ENCODE measurements at places on chromosomes 5 and 9.
A peak's percentile ranks its signal among the peaks of the same experiment; 100 is the strongest.

- no peak for DNase-seq
These were observed 11.6 kb upstream of the FAM169A start for GRCh38 chr5:74877624-74878304.

GRCh38 chr9:137740312-137740711 lies 121.5 kb downstream of the EHMT1 start:
- no peak for DNase-seq

DNA sequence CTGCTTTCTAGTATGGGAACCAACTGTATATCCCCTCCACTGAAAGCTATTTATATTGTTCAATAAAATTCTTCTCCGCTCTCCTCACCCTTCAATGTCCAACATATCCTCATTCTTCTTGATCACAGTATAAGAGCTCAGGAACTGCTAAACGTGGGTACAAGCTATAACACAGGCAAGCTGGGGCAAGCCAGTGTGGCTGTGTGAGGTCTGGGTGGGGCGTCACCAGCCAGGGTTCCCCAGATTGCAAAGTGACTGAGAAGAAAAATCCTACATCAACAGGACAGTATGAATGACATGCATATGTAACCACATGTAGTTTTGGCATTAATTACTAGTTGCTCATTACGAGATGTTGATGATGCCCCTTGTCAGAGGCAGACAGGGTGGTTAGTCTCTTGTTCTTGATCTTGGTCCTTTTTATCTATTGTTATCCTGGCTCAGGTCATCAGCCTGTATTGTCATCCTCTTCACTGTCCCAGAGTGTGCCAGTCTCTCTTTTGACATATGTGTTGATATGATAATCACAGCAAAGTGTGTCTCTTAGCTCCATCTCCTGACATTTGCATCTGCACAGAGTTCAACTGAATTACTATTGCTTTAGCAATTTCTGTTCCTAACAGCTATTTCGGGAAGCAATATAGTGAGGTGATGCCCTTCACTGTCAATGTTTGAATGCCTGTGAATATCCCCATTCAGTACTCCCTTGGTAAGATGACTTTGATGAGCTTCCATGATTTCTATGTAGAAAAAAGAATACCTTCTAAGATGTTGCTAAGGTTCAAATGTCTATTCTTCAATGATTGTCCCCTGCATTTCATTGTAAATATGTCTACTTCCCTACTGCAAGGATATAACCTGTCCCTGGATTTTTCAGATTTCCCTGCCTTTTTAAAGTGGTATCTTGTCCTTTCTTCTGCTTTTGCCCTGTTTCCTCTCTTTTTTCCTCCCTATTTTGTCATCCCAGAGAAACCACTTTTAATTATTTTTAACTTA lies 140.3 kb downstream of the MAT2B start:
- no peak for DNase-seq

- DNase-seq: no peak
These were observed 109.7 kb upstream of the RETREG1 start for GRCh38 chr5:16726538-16726946.

DNA sequence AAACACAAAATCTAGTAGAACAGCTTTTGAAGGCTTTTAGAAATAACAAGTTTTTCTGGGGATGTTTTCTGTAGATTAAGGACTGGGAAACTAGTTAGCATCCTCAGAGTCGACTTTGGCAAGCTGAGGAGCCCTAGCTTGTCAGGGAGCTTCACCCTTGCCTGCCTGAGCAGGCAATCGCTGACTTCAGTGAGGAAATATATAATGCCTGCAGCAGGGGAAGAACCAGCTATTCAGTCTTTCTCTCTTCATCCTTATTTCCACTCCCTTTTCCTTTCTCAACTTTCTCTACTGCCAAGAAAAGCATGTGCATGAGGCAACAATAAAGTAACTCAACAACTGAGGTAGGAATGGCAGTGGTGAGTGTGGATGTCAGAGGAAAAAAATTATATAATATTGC lies 54.7 kb downstream of the PLK2 start:
- DNase-seq: no peak

- DNase-seq: no peak
These were observed 83.2 kb upstream of the ADRA1B start for GRCh38 chr5:159833088-159833487.

DNA sequence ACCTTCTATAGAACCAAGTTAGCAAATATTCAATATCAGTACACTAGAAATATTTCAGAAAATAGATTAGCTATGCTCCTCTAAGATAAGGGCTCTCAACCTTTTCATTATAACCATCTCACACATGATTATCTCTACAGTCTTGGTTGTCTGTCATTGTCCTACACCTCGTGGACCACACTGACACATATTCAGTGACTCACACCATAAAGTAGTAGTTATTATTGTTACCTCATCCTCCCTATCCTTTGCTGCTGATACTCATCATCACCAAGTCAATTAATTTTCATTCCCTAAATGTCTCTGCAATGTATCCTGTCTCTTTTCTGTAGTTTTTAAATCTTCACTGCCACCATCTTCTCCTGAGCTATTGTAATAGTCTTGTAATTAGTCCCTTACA lies 1309.2 kb upstream of the C9orf72 start:
- DNase-seq: no peak

- peak; percentile 62 for DNase-seq
These were observed 186.7 kb downstream of the PARP8 start for GRCh38 chr5:50853151-50853550.

DNA sequence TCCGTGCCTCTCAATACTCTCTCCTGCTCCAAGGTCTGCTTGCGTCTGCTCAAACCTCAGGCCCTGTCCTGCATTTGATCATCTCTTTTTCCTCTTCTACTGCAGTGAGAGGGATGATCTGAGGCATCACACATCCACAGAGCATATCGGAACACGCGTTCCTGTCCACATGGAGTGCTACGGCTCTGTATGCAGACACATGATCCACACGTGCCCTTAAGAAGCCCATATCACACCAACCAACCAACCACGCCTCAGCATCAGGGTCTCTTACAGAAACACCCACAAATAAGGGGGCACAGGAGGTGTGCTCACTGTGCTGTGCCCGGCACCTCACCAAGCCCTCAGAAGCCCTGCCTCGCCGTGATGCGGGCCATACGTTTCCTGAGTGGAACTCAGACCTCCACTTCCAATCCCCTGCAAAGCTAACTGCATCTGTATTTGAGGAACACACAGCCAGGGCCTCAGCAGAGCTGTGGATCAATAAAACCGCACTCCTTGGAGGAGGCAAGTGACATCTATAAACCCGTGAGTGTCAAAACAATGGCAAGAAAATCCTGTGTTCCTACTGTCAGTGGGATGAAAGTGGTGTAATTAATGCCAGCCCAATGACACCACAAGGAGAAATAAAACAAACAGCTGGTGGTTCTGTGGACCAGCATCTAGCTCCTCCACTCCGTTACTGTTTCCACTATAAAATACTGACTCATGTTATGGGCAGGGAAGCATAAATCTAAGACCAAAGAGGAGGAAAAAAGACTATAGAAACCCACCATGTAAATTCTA lies 40.4 kb downstream of the AK8 start:
- DNase-seq: no peak

DNA sequence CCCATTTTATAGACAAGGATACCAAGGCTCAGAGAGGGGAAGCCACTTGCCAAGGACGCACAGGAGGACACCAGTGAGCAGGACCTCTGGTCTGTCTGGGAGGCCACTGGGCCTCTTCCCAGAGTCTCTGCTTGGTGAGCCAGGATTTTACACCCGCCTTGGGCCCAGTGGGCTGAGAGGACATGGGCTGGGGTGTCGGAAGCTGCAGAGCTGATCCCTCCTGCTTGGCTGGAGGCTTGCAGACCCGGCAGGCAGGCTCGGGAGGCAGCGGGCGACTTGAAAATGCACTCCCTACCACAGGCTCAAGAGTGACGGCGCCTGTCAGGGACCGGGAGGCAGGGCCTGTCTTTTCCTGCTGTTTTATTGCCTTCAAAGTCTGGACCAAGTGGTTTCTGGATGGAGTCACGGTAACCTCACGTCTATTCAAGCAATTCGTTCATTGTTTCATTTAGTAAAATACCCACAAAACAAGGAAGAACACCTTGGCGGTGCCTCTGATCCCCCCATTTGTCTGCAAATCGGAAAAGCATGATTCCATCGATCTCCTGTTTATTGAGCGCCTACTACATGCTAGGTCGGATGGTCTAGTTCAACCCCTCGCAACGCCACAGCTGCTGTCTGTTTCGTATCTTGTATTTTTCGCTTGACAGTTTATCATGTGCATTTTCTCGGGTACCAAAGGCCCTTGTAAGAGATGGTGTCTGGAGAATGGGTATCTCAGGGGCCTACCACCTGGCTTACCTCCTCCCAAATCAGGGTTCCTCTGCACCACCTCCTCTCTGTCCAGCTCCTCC lies 108.1 kb upstream of the IER5L start:
- DNase-seq: no peak

- DNase-seq: no peak
These were observed 78.7 kb downstream of the SLC25A46 start for GRCh38 chr5:110817459-110817858.

DNA sequence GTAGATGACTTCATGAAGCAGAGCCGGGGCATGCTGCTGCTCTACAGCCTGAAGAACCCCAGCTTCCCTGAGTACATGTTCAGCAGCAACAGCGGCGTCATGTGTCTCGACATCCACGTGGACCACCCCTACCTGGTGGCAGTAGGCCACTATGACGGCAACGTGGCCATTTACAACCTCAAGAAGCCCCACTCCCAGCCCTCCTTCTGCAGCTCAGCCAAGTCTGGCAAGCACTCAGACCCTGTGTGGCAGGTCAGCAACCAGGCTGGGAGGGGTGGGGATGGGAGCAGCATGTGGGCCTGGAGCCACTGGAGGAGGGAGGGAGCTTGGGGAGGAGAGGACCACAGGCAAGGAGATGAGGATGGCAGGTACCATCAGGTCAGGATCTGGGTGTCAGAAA lies 16.2 kb downstream of the ENHO start:
- DNase-seq: no peak

DNA sequence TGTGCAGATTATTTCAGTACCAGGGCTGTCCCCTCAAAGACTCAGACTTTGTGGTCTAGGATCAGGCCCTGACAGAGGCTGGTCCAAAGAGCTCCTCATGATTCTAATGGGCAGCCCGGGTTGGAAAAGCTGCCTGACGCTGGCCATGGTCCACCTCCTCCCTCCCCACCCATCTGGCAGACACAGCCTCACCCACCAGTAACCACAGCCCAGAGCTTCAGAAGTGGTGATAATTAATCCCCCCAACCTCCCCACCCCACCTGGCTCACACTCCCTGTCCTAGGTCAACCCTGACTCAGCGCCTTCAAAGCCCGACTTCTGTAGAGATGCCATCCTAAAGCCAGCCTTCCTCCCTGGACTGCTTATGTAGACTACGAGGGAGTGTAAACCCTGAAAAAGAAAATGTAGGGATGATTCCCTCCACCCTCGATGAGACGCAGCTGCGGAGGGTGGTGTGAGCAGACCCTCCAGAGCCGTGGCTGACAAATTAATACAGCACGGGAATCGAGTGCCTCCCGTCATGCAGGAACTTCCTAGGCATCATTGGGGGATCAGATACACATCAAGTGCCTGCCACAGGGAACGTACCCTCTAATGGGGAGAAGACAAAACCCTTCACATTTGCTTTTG lies 7.0 kb downstream of the UBE2QL1 start:
- DNase-seq: no peak

DNA sequence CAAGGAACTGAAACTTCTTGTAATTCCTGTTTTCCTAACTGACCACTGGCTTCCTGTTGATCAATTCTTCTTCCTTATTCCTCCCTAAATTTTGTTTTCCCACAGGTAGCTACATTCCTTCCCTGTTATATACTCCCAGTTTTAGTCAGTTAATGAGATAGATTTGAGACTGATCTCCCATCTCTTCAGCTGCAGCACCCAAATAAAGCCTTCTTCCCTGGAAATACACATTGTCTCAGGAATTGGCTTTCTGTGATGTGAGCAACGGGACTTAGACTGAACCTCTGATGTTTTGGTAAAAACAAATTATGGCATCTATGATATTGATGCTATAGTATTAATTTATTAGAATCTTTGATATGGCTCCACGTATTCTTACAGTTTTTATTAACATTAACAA lies 617.3 kb upstream of the ST8SIA4 start:
- DNase-seq: no peak

DNA sequence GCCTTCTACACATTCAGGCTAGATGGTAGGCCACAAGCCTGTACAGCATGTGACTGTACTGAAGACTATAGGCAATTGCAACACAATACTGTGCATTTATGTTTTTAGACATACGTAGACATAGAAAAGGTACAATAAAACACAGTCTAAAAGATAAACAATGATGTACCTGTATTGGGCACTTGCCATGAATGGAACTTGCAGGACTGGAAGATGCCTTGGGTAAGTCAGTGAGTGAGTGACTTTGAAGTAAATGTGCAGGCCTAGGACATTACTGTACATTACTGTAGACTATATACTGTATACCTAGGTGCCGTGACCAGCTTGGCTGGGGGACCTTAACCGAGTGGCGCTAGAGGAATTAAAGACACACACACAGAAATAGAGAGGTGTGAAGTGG lies 53.1 kb downstream of the CTSL start:
- no peak for DNase-seq

- DNase-seq: no peak
These were observed 5.7 kb upstream of the C5orf46 start for GRCh38 chr5:147912011-147912410.

GRCh38 chr9:14926941-14927624 lies 16.9 kb upstream of the FREM1 start:
- no peak for DNase-seq

GRCh38 chr5:38396766-38397165 lies 138.4 kb downstream of the EGFLAM start:
- no peak for DNase-seq

DNA sequence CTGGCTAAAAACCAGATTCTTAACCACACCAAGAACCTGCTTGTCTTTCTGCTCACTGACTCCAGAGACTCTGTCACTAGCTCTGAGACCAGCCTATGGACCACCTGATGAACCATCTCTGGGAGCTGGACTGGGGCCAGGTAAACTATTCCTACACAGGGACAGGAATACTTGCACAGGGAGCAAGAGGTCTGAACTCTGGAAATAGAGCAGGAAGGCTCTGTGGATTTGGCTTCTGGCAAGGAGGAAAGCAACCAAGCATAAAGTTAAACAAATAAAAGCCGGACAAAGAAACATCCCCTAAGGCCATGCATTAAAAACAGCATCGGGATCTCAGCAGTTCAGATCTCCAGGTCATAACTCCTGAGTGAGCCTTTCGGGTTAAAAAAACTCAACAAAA lies 5.6 kb upstream of the SPARC start:
- no peak for DNase-seq

GRCh38 chr5:141050622-141051520 lies at the start of gene PCDHB1:
Gene PCDHB1, plus strand, starts transcription at chr5:141051374. Its CDS starts 97 bp downstream, at chr5:141051471.
- no peak for DNase-seq

DNA sequence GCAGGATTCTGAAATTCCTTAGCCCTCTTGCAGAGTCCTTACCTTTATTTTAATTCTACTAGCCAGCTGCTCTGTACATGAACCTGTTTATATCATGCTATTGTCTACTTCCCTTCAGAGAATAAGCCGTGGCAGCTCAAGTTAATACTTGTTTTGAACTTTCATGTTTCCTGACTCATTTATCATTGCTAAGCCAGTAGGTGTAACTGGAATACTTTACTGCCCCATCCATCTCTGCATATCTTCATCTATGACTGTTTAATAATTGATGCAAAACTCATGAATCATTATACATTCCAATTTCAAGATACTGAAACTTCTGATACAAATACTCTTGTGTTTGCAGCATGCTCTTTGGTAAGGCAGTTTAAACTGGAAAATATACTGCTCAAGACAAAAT lies 174.7 kb downstream of the PPP2R2B start:
- DNase-seq: no peak
